GM13977 (cell line): ENCODE measurements at places on chromosomes 6 and 20.

DNA sequence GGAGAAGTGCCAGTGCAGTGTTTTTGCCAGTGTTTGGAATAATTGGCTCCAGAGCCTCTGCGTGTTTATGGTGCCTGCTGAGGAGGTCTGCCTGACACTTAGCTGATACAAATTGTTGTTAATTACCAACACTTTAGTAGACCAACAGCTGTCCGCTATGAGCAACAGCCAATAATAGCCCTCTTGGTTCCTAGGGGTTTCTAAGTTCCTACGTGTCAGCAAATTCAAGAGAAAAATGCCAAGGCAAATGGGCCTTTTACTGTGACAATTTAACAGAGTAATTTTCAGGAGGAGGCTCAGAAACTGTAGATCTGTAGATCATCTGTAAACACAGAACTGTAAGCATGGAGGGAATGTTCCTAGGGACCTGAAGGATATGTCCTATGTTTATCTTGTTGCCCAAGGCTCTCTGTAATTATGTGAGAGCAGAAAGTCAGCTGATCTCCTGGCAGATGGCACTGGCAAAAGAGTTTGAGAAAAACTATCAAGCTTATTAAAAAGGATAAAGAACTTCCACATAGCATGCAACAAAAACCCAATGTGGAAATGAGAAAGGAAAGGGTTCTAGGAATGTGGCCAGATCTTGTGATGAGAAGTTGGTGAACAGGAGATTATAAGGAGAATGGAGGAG lies 157.7 kb downstream of the GJA1 start:
- no peak for DNase-seq

GRCh38 chr6:142386657-142387056 lies 84.8 kb downstream of the ADGRG6 start:
- DNase-seq = no peak

GRCh38 chr6:36510365-36510764 lies 36.9 kb downstream of the STK38 start:
- no peak for DNase-seq

DNA sequence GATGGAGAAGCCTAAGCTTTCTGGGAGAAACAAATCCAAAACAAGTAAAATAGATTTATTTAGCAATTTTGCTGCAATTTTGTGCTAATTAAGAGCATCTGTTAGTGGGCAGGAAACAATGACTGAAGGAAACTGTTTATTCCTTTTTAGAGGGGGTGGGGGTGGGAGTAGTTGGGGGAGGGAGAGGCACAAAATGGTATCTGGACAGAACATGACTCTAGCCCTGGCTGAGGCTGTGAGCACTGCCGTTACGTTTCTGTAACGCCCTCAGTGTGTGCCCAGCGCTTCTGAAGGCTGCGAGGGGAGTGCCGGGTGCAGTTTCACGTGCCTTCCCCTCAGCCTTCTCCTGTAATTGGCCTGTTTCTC lies 28.8 kb downstream of the METTL24 start:
- DNase-seq = no peak

DNA sequence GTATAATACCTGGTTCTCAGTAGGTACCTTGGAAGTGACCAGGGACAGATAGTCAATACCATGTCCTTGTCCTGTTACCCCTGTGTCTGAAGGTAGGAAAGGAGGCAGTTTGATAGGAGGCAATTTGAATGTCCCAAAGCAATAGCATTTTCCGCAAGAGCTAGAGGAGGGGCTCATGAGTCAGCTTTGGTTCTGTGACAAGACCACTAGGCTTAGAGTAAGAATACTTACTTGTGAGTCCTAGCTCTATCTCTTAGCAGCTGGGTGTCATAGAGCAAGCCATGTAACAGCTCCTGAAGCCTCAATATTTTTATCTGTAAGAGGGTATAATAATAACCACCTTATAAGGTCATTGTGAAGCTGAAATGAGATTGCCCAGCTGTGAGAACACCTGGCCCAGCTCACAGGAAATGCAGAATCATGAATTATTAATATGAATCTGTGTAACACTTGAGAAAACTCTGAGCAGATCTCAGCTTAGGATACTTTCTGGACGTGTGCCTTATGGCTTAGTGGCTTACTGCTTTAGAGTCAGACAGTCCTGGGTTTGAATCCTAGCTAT lies 58.6 kb downstream of the DAAM2 start:
- no peak for DNase-seq

- DNase-seq = no peak
Observed at GRCh38 chr6:80340280-80340679, 233.8 kb downstream of the BCKDHB start.

DNA sequence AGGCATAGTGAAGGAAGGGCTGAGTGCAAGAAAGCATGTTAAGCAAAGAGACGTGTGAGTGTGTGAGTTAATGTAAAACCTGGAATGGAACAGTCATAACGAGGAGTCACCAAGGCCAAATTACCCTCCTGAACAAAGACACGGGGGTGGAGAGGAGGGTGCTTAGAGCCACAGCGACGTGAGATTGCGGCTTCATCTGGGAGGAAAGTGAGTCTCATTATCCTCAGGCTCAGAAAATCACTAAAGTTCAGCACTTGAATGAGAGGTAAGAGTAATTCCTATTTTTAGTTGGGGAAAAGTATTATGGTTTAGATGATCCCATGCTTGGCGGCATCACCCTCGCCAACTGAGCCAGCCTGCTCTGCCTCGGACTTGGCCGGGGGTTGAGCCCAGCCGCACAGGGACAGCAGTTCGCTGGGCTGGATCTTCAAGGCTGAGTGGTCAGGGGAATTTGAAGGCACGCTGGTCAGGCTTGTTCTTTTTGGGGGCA lies 136.6 kb downstream of the DTNBP1 start:
- peak; percentile 69 for DNase-seq

- no peak for DNase-seq
Observed at GRCh38 chr6:40907198-40907701, 131.8 kb downstream of the UNC5CL start.

DNA sequence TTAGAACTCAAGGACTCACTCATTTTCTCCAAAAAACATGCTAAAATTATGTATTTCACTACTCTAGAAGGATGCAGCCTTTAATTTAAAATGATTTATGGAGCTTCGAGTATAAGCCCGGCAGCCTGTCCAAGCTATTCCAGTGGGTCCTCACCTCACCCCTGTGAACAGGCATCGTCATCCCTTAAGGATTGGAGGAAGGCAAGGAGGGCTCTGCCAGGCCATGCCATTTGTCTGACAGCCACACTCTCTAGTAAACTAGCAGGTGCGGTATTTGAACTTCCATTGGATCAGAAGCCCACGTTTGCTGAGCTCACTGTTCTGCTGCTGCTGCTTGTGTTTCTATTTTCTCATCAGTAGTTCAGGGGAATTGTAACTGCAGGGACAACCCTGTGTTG lies 39.8 kb upstream of the NAA20 start:
- DNase-seq = no peak

GRCh38 chr6:170096191-170096802 lies 194.6 kb downstream of the DLL1 start:
- DNase-seq = no peak

- no peak for DNase-seq
Observed at GRCh38 chr20:60123652-60124051, 165.4 kb downstream of the CDH26 start.

DNA sequence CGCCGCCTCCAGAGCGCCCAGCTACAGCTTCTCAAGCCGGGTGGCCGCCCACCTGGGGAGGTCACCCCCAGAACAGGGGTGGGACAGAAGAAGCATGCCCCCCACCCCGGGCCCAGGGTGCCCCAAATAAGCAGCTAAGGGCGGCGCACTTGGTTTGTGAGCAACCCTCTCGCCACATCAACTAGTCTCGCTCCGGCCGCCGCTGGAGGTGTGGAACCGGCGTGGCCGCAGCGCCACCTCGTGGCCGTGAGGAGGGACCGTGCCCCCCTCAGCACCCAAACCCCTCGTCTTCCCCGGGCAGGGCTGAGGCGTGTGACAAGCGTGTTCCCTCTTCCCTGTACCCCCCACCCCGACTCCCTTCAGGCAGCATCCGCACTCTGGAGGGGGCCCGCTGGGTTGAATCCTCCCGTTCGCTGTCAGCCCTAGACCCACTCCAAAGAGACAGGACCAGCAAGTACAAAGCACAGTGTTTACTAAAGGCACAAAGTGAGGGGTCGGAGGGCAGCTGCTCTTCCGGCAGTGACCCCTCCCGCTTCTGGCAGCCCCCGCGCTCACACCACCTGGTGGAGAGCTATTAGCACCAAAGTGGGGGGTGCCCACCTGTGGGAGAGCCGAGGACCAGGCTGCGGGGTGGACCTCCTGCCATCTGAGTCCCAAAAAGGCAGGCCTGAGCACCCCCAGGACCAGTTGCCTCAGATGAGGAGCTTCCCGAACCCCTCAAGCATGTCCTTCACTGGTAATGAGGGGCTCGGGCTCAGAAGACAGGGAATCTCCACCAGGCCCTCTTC lies 45.4 kb downstream of the MDFI start:
- DNase-seq = peak; percentile 93

DNA sequence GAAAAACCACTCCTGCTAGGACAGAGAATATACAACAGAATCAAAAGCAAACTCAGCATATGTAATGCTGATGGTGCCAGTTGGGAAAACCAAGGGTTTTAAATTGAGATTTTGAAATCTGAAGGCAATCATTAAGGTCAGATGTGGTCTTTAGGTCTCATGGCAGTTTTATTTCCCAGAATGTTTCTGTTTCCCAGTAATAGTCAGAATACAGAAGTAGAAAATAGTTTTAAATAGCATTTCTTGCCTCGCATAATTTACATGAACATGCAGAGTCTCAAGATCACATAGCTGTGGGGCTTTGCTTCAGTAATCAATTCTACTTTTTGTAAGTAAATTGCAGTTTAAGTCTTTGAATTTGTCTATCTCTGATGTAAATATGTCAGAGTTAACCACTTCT lies 58.1 kb downstream of the RNF144B start:
- DNase-seq = no peak

- DNase-seq = peak; percentile 70
Observed at GRCh38 chr6:166786704-166787293, 159.7 kb upstream of the RPS6KA2 start.

DNA sequence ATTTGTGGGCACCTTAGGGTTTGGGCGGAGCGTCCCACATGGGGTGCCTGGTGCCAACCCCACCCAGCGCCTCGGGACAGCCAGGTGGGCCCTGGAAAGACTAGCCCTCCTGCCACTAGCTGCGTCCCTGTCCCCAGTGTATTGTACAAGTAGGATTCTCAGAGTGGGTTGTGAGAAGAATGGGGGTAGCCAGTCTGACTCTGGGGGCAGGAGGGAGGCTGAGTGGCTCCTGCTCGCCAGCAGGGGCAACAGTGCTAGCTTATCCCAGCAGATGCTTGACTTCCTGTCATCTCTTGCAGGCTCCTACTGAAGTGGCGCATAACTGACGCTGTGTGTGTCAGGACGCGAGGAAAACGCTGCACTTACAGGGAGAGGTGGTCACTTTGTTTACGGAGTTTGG lies 9.3 kb downstream of the PSMA7 start:
- DNase-seq = no peak

DNA sequence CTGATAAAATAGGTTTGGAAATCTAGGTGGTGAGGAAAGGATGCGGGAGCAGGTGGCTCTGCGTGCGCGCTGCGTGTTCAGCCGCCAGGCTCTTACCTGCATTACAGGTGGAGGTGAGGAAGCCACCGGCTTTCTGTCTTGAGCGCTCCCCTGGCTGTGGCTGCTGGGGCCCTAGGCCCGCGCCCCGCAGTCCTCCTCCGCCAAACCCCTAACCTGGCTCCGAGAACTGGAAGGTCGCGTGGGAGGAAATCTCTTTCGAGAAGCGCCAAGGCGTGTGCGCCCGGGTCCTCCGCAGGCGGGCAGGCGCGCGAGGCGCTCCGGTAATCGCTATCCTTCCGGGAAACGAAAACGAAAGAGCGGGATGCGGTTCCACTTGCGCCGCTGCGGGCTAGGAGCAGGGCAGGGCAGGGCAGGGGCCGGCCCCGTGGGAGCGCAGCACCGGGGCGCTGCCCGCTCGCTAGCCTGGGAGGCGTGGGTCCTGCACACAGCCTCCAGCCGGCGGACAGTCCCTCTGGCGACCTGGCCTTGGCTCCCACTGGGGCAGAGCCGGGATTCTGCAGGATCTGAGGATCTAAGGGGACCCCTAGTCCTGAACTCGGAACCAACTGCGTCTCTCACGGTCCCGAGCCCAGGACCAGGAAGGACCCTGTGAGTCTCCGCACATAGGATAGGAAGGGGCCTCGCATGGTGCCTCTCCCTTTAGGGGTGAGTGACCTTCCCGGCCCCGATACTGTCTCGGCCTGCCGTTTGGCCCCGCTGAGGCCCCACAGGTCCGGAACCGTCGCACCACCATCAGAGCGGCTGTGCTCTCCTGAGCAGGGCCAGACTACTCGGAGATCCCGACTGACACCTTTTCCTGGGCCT lies at the start of gene ETV7:
Gene ETV7, minus strand, starts transcription at position 230 of the 864 bp plus-strand sequence. Its CDS starts 128 bp downstream, at position 102.
- DNase-seq = peak; percentile 57

- DNase-seq = no peak
Observed at GRCh38 chr20:13487202-13487601, 151.5 kb downstream of the TASP1 start.

DNA sequence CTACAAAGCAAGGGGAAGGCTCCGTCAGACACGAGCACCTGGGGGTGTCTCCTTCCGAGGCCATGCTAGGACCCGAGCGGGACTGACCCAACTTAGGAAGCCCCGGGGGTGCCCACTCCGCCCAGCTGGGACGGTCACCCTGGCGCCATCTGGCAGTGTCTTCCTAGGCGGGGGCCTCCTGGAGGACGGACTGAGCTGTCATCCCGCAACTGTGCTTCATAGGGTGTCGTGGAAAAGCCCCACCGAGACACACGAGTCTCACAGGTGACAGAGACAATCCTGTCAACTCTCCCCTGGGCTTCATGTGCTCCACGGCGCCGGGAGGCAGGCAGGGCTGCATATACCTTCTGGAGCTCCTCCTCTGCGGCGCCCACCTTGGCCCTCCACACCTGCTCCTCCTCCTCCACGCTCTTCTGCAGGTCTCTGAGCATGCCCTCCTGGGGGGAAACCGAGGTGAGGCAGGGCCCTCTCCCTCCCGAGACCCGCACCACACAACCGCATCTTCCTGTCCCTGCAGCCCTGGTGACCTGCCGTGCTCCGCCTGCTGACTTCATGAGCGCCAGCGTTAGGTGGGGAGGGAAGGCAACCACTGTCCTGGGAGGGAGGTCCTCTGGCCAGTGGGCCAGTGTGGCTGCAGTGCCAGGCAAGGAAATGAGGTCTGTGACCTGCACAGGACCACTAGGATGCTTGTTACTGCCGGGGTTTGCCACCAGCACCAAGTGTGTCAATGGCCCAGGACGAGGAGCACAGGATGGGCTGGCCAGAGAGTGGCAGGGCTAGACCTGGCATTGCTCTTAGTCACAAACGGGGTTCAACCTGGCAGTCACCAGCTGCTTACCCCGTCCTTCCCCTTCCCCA lies 50.7 kb downstream of the DSTN start:
- DNase-seq = peak; percentile 5
